ENCODE measurements at places on chromosomes 7 and 10.

DNA sequence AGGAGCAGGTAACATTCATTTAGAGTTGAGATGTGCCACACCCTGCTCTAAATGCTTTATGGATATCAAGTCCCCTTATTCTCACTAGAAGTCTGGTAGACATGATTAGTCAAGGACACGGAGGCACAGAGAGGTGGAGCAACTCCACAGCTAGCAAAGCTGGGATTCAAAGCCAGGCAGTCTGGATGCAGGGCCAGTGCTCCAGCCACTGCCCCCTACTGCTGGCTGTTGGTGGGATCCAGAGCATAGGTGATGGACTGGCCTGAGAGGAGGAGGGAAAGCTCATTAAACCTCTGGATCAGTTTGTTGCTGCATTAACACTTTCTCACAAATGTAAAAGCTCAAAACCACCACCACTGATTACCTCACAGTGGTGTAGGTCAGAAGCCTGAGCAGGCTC lies 22.6 kb upstream of the KBTBD2 start:
- no peak for DNase-seq

DNA sequence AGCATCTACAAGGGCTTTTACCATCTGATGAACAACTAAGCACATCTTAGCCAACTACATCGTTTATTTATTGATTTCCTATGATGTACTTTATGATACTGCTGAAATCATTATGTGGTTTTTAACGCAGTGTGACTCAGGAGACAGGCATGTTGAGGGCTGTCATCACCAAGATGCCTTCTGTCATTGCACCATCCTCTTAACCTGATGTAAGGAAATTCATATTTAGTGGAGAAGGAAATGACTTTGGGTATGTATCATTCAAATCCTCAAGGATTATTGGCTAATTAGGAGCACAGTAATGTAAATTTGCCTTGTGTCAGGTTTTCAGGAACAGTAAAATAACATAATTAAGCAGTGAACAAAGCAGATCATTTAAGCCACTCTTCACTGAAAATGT lies 138.5 kb upstream of the MGMT start:
- no peak for DNase-seq

DNA sequence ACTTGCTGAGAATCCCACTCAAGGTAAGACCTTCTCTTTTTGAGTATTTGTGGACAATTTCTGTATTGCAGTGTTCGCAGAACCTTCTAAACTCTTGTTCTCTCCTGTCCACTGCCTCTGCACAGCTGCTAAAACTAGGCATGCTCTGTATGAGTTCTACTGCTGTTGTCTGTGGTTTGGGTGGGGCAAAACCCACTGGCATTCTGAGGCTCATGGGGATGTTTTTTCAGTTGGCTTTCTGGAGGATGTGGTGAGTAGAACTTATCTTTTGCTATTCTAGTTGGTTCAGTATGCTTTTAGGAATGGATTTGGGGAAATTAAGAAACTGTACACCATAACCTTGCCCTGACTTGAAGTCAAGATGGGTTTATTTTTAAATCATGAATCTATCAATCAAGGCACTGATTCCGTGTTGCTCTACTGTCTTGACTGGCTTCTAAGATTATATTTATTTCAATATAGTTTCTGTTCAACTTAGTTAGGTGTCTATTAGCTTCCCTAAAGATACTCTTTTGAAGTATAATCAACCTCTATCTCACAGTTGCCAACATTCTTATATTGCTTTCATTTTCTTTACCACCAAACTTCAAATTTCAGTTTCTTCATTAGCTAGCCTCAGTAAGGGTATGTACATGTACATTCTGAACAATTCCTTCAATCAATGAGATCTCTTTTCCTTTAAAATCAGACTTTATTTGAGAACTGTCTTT lies 25.0 kb upstream of the C1GALT1 start:
- DNase-seq, result no peak

GRCh38 chr10:124356701-124357560 lies 61.8 kb downstream of the OAT start:
- DNase-seq, result no peak

DNA sequence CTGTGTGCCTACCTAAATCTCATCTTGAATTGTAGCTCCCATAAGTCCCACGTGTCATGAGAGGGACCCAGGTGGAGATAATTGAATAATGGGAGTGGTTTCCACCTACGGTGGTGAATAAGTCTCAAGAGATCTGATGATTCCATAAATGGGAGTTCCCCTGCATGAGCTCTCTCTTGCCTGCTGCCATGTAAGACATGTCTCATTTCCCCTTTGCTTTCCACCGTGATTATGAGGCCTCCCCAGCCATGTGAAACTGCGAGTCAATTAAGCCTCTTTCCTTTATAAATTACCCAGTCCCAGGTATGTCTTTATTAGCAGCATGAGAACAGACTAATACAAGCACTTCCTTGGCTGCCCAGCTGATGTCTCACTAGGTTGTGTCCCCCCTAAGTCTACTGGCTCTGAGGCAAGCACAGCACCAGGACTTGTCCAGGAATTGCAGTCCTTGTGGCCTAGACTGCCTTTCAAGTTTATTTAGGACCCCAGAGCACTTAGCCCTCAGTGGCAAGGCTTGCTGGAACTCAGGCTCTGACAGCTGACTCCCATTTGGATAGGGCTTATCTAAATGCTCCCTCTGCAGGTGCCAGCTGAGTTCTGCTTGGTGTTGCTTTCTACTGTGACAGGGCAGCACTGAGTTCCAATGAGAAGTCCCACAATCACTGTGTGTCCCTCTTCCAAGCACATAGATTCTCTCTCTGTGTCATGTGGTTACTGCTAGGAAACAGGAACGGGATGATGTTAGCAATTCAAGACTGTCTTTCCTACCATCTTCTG lies 59.0 kb upstream of the TAS2R16 start:
- no peak for DNase-seq

DNA sequence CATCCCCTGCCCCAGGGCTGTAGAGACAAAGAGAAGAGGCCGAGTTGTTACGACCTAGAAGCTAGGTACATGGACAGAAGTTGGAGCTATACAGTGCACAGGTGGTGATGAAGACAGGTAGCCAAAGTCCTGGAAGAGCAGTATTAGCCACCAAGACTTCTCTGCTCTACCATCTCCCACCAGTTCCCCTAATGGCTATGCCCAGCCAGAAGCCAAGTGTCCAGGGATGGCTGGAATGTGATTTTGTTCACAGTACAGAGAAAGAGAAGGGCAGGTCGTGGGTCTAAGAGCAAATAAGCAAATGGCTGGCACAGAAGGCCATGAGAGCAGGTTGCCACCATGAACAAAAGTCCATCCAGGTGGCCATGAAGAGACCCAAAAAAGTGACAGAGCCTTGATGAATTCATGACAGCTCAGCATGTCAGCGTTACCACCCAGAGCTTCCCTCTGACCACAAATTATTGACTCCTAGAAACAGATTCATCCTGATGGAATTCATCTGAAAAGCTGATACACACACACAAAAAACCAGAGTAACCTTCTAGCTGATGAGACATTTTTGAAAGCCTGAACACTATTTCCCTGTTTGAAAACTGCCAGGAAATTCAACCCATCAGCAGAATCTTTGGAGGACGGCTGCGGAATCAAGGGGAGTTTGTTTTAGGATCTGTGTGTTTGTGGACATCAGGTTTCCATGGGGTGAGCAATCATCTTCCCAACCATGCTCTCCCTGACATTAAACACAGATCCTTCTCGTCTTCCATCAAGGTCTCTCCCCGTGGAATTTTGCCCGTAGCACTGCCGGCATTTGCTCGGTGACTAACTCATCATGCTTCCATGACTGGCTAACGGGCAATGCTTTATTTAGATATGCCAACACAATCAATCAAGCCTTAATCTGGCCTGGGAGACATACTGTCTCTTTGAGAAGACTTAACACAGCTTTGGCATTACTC lies 906.7 kb upstream of the AUTS2 start:
- DNase-seq, result peak; percentile 71

GRCh38 chr7:18496341-18496700 lies 772 bp downstream of the HDAC9 start:
- DNase-seq, result no peak
